ENCODE measurements at places on chromosomes 2 and 18.
A peak's percentile ranks its signal among the peaks of the same experiment; 100 is the strongest.

DNA sequence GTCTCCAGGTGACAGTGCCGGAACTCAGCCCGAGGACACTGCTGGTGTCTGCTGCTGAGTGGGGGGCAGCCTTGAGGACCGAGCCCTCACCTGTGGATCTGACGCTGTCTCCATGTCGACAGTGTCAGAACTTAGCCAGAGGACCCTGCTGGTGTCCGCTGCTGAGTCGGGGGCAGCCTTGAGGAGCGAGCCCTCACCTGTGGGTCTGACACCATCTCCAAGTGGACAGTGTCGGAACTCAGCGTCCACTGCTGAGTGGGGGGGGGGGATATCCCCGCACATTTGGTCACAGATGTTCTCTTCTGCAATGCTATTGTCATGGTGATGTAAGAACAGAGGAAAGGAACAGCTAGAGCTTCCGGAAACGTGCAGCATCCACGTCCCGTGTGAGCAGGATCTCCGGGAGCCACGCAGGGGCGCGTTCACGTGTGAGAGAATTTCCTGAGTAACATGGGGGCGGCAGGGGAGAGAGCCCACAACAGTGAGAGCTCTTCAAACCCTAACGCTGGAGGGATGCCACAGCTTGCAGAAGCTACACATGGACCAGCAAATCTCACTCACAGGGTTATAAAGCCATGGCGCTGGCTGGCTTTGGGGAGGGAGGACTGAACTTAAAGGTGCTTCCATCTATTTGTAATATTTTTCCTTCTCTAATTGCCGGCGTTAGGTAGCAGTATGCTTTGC, 250.7 kb upstream of the SALL3 start:
- no peak for DNase-seq

DNA sequence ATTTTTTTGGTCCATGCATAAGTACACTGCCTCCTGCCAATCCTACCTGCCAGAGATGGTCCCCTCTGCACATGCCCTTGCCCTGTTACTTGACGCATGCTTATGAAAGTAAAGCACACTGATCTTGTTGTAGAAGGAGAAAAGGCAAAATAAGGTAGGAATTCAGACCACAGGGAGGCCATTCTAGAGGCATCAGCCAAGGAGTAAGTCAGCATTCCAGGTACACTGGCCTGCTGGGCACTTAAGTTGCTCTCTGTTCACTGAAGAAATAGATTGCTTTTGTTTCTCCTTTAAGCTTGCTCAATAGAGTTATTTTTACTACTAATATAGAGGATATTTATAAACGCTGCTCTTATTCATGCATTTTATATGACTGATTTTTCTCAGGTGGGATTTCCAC, 604.4 kb downstream of the TDRD15 start:
- no peak for DNase-seq

DNA sequence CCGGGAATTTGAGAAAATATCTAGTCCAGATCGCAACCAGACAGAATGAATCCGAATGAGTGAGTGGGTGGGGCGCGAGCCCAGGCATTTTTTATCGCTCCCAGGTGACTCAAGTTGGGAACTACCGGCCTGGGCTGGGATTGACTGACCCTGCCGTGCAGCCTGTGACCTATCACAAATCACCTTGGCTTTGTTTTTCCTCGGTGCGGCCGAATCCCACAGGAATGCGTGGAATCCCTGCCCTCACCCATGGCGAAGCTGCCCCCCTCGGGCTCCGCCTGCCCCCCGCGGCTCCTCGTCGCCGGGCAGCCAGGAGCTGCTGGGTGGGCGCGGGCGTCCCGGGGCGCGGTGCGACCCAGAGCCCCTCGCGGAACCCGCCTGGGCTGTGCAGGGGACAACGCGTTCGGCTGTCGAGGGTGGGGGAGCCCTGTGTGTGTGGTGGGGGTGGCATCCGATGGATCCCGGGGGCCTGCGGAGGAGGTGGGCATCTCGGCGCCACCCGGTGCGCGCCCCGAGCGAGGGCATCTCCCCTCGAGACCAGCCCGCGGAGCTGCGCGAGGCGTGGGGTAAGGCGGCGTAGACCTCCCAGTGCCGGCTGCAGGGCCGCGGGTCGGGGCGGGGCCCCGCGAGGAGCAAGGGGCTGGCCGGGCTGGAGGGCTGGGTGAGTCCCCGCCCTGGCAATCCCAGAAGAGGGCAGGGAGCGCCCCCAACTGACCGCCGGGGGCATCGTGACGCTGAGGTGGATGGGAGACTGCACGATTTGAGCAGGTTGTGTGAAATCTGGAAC, 16.5 kb downstream of the B3GNT7 start:
- peak; percentile 90 for DNase-seq

DNA sequence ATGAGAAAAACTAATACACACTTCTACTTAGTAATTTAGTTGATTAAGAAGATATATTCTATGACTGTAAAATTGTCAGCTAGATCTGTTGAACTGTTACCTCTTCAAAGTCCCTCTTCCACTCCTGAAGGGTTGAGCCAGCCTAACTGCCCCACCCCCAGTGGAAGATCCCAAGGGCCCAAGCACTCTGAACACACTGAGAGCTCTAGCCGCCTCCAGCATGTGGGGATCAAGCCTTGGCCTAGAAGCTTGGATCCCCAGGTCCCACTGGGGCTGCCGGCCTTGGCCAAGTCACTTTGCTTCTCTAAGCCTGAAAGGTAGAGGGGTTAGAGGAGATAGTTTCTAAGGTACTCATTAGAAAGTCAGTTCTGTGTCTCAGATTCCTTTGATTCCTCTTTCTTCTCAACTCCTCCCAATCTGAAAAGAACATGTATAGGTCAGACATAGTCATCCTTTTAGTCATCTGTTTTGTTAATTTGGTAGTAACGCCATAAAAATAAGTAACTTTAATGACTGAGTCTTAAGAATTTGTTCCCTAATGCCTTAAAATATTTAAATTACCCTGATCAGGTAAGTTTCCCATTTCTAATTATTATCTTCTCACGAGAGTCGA, 5.6 kb downstream of the CPSF3 start:
- no peak for DNase-seq

DNA sequence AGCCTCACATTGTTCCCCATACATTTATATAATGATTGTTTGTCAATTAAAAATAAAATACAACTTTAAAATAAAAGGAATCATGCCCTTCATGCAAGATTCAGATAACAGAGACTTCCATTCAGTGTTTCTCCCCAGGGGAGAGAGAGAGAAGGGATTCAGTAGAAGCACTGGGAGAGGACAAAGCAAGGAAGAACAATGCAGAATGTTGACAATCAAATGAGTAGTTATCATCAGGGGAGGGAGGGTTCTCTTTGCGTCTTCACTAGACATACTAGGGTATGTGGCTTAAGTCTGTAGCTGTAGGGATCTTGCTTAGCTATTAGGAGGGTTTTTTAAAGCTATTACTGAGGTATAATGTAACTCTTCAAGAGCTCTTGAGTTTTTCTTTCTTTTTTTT, 30.7 kb downstream of the FSHR start:
- no peak for DNase-seq

DNA sequence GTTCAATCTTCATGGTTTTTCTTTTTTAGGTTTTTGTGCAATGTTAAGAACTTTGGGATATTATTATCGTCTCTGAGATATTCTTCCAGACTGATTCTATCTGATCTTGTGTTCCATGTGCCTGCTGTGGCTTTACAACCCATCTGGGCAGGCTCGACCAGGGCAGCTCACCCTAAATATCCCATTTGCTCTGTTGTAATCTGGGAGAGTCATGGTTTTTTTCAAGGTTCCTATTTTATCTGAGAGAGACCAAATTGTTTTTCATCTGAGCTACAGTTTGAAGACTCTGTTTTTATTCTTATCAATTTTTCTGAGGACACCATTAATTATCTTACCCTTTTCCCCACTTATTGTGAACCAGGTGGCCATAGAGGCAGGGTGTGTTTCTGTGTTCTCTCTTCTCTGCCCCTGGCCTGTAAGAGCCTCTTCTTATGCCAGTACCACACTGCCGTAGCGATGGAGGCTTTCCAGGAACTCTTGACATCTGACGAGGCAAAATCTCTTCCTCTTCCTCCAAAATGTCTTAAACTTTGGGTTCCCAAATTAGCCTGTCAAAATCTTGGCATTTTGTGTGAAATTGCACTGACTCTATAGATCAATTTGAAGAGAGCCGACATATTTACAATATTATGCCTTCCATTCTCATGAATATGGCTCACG, 3.1 kb downstream of the SP140L start:
- no peak for DNase-seq

GRCh38 chr2:66851449-66851872, 416.5 kb downstream of the MEIS1 start:
- peak; percentile 82 for DNase-seq

- DNase-seq = no peak
These were observed 448.3 kb downstream of the ARHGAP15 start for GRCh38 chr2:143577489-143577888.

DNA sequence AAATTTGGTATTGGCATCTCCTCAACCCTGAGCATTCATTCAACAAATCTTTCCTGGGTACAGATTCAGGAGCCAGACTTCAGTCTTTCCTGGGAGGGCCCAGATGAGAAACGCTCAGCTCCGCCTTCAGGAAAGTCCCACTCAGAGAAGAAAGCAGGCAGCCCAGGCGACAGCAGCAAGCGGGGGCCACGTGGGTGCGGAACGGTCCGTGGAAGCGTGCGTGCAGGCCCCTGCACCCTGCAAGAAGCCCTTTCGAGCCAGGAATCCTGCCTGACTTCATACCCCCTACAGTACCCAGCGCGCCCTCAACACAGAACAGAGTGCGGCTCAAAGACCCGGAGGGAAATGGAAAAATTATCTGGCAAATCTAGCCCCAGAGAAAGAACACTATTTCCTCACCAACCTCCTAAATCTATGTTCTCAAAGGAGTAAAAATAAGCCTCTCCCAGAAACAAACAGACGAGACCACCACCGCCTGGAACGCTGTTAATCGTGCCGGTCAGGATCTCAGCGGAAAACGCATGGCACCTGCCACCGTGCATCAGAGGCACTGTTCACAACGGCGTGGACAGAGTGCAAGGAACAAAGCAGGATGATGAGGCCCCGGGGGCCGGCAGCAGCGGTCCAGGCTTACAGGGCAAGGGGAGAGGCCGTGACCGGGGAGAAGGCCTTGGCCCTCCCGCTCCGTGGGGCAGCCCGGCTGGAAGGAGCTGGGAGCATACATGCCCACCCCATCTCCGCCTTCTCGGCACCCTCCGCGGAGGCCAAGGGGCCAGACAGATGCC, 318.3 kb downstream of the EIPR1 start:
- DNase-seq = no peak

DNA sequence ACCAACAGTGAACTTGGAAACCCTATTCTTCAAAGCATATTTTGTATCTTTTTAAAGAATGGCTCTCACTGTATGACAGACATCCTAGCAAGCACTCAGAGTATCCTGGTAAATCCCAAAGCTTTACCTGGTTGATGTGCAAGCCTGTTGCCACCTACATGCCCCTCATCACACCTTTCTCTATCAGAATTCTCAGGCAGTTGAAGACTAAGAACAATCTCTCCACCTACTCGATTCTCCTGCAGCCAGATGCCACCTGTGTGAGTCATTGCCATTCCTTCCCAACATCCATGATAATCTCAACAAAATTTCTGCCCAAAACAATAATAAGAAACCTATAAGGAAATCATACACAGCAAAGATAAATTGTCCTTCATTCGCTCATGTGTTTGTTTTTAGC, 659.8 kb downstream of the BCL11A start:
- DNase-seq = no peak

- no peak for DNase-seq
These were observed 2045.3 kb upstream of the PIK3C3 start for GRCh38 chr18:39909706-39910105.

GRCh38 chr2:234051374-234052070, 1.0 kb downstream of the SPP2 start:
- no peak for DNase-seq

- no peak for DNase-seq
These were observed 30.1 kb upstream of the MC5R start for GRCh38 chr18:13793819-13794218.

DNA sequence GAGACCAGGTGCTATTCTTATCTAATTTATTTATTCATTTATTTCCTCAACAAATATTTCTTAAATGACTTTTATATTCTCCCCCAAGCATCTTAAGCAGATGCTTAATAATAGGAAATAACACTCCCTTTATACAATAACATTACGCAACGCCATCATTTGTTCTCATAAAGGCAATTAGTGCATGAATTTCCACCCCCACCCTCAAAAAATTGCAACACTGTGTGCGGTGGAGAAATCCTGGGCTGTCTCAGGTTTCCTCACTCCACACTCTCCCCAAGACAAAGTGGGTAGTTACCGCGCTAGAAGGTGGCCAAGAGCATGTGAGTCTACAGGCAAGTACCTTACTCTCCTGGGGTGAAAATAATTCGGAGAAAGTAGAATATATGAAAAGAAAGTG, 37.0 kb upstream of the CTDP1 start:
- DNase-seq = no peak

DNA sequence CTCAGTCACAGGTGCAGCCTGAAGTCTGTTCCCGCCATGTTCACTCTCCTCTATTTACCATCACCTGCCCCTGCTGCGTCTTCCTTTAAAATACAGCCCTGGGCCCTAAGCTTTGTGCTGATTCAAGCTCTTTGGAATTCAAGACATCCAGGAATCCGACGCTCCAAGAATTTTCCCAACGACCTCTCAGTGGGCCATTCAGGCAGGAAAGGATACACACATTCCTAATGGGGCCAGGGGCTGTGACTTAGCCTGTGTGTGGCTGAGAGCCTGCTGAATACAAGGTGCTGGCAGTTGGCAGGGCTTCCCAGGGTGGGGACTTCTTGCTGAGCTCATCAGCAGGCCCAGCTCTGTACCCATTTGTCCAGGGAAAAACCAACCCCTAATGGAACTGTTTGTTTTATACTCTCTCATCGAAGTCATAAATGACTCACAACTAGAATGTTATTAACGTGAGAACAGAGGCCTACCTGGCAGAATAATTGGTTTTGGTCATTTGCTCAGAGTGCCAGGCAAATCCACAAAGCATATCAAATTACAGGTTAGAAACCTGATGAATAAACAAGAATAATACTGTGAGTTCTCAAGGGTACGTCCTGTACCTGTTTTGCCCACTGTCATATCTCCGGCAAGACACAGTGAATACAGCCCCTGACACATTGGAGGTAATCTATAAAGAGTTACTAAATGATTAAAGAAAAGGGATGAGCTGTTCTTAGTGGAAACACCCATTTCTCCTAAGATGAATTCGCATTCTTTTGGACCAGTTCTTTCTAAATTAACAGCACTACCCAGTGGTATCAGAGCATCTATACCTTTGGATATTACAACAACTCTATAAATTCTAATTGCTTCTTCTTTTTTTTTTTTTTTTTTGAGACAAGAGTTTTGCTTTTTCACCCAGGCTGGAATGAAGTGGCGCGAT, 12.6 kb upstream of the KCMF1 start:
- DNase-seq = peak; percentile 72

- DNase-seq = no peak
These were observed 17.2 kb downstream of the MBP start for GRCh38 chr18:77115192-77115953.

- DNase-seq = no peak
These were observed 118.2 kb downstream of the MTCL1 start for GRCh38 chr18:8823530-8823929.

DNA sequence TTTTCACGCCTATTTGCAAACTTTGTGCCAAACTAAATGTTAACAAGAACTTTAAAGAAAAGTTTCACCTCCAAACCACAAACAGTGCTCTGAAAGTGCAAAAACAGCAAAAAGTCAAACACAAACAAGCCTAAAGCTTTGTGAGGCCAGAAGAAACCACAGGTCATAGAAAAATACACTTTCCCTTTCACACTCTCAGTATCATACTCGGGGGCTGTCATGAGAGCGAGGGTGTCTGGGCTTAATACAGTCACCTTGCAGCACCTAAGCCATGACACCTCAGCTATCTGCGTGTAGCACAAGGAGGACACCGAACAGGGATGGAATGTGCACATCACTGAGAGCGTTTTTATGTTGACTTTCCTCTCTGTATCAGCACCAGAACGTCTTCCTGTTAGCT, 26.6 kb upstream of the SEH1L start:
- no peak for DNase-seq

All from AG08395 (cell line).